ENCODE measurements at places on chromosomes 6 and 20. TPM values are rescaled to one million over a fixed set of nuclear protein-coding genes. Genes with fewer than 3 reads are reported as not detected.

Gene BLOC1S5
- 15.3 TPM for total RNA-seq

Gene LTB
- not detected for total RNA-seq

Gene SSTR4
- not detected for total RNA-seq

Gene MUC22
- total RNA-seq = not detected

Gene CHRNA4
- total RNA-seq = 0.20 TPM

Gene DDX43
- total RNA-seq = 12.0 TPM

Gene CAPN11
- total RNA-seq = 0.21 TPM

GRCh38 chr6:4415549-4415948 lies 280.2 kb upstream of the ECI2 start:
- no peak for DNase-seq

DNA sequence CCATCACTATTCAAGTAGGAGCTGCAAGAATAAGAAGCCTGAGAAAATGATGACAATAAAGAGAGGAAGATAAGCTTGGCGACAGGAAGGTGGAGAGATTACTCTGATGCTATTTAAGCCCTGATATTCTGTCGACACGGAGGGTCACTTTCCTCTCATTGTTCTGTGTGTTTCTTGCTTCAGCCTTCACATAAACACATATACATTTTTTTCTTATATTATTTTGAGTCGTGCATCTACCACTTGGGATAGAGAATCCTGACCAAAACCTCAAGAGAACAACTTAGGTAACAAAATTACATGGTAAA lies 10.5 kb downstream of the PTCHD4 start:
- DNase-seq = no peak

- no peak for DNase-seq
Observed at GRCh38 chr20:56954797-56955196, 311.6 kb downstream of the BMP7 start.

DNA sequence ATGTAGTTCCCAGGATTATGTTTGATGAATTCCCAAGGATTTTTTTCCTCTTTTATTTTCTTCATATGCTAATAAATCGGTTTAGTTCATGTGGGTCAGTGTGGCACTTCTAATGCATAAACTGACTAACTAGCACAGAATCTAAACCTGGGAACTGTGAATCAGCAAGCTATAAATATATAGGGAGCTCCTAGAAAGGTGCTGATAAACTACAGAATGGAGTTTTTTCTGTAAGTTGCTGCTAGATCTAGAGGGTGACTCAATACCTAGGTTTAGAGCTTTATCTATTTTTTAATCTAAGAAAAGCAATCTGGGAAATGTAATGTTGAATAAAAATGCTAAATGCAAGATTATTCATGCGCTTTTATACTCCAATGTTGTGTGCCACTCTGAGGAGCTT lies 118.8 kb upstream of the PTCHD4 start:
- DNase-seq = no peak

GRCh38 chr20:61387204-61387953 lies 135.3 kb downstream of the CDH4 start:
- no peak for DNase-seq

- no peak for DNase-seq
Observed at GRCh38 chr20:10781526-10781925, 107.7 kb upstream of the JAG1 start.

- no peak for DNase-seq
Observed at GRCh38 chr6:114342086-114342825, 567 bp downstream of the HS3ST5 start.

DNA sequence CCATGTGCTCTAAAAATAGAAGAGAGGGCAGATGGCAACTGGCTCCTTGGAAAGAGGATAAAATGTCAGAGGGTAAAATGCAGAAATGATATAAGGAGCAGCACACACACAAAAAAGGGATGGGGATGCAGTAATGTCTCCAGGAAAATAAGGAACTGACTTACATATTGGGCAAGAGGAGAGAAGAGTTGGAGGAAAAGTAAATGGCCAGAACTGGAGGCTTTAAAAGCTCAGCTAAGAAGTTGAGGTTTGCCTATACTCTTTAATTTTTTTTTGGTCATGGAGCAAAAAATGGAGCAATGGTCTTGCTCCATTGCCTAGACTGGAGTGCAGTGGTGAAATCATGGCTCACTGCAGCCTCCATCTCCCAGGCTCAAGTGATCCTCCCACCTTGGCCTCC lies 93.7 kb downstream of the SULF2 start:
- DNase-seq = no peak

GRCh38 chr6:70353448-70353847 lies 50.6 kb upstream of the COL9A1 start:
- DNase-seq = no peak

- DNase-seq = no peak
Observed at GRCh38 chr6:40947876-40948526, 91.0 kb downstream of the UNC5CL start.

DNA sequence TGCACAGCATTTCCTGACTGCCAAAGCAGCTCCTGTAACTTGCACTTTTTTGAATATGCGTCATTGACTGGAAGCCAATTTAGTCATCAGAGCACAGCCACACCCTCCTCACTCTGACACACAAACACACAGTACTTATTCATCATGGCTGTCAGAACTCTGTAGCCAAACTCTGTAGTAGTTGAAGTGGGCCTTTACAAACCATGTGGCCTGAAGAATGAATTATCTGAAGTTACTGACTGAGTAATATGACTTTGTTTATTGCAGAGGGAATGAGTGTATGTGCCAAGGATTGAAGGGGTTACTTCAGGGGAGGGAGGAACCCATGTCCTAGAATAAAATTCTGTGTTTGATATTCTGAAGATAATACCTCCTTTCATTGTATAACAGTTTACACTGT lies 102.7 kb downstream of the FIG4 start:
- DNase-seq = peak; percentile 39

DNA sequence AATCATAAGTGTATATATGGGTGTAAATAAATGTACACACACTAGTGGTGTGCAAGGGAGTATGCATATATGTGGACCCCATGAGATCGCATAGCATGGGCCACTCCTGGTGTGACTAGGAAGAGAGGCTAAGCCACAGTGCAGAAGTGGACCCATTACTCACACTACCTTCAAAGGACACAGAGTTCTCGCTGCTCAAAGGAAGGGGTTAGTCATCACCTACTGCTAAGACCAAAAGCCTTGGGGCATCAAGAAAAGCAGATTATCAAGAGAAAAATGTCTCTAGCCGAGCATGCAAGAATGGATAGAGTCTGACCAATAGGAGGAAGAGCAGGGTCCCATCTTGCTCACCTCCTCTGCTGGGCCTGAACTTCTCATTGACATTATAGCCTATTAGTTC lies 195.5 kb downstream of the MAFB start:
- no peak for DNase-seq

DNA sequence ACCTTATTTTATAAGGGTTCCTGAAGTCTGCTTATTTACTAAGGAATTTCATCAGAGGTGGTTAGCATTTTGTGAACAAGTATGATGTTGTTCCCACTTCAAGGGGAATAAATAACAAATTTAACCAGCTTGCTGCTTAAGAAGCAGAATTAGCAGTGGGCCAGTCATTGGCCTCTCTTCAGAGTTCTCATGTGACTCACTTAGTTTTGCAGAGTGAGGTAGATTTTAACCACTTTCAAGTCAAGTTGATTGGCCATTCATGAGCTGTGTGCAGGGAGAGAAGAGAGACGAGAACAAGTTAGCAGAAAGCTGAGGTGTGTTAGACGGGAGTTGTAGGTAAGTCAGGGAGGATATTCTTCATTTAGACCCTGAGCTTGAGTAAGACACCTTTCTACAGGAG lies 18.1 kb downstream of the TOP1 start:
- no peak for DNase-seq

DNA sequence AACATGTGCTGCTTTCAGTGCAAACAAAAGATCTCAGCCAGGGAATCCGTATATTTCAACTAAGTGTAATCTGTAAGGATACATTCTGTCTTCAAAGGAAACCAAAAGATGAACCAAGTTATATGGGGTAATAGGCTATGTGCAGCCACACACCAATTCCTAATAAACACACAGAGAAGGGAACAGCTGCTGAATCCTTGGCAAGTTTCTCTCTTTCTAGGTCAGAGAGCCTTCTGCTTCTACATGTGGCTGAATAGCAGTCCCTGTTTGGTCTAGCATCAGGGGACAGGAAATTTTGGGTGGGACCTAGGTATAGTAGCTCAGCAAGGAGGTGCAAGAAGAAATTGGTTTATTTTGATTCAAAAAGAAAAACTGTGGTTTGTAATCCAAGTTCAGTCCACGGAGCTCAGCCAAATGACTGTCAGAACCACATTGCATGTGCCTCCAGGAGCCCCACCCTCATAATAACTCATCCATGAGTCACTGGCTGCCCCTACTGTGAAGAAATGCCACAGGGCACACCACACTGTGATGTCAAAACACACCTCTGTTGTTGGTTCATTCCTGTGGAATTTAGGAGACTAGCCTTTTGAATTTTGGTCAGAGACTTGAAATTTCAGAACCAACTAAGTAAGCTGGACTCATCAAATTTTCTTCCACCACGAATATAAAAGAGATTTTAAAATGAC lies 21.1 kb downstream of the SPTLC3 start:
- no peak for DNase-seq

DNA sequence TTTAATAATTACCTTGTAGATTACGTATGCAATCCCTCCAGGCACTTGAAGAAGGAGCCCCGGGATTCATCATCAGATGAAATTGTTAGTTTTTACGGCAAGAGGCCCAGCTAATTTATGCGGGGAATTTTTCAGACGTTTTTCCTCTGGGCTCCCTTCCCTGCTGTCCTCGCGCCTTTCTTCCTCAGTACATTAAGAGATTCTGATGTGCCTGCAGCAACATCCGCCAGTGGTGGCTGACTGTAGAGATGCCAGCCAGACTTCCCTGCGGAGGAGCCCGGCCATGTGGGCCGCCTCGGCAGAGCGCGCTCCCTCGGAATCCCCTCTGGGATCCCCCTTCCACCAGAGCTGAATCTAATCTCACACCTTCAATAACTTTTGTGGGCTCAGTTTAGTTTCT lies 46.4 kb upstream of the POU3F2 start:
- DNase-seq = no peak

Data from tibial nerve (tissue), 4 donors.